HTR-8/SVneo (cell line): ENCODE measurements at places on chromosomes 2 and 18.
A peak's percentile ranks its signal among the peaks of the same experiment; 100 is the strongest.

- no peak for DNase-seq
Measured at GRCh38 chr2:103292573-103292972, 530.7 kb downstream of the TMEM182 start.

DNA sequence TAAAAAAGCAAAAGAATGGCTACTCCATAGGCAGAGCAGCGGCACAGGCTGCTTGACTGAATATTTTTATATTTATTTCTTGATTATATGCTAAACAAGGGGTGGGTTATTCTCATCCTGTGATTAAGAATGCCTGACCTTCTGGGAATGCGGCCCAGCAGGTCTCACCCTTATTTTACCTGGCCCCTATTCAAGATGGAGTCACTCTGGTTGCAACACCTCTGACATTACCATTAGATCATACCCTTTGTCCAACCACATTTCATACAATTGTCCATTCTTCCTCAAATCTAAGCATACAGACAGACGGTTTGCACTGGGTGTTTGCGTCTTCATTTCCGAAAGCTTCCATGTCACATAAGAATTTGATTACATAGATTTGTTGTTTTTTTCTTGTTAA lies 168.2 kb downstream of the GALNT1 start:
- DNase-seq: no peak

GRCh38 chr2:6574121-6574520 lies 291.6 kb downstream of the CMPK2 start:
- no peak for DNase-seq

- DNase-seq: no peak
Measured at GRCh38 chr18:48026216-48026615, 95.8 kb upstream of the SMAD2 start.

DNA sequence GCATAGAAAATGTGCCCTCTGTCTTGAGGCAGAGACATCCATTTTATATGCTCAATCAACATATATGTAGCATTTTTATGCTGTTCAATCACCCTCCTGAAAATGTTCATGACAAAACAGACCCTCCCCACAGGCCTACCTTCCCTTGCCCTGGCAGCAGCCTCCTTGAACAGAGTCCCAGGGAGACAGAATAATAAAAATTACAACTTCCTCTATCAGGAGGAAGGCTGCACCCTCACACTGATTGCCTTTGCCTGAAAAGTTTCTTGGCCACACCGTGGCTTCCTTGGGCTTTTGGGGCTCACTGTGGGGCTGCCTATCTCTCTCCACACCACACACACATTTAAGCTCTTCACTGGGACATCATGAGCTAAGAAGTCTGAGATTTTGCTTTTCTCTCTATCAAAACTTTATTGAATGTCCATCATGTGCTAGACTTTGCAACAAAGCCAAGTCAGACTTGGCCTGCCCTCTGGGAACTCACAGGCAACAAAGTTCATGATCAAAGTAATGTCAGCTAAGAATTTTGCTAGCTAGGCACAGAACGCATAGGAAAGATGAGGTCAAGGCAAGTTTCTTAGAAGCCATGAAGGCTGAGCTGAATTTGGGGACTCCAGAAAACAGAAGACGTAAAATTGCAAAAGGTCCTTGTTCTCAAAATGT lies 101.6 kb downstream of the BCL2L11 start:
- DNase-seq: no peak

- no peak for DNase-seq
Measured at GRCh38 chr2:223508372-223508771, 93.8 kb downstream of the SCG2 start.

DNA sequence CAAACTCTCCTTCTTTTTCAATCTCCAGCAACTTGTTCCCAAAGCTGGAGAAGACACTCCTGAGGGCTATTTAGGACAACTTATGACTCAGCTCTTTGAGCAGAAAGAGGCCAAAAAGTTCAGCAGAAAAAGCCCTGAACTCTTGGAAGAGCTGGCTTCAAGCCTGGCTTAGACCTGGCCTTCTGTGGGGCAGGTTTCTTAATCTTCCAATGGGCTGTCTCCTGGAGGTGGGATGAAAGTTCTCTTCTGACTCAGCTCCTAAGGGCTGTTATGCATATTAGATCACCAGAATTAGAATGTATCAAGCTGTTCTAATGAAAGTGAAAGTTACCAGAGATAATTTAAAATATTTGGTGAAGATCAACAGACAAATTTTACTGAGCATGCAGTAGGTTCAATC lies 129.4 kb downstream of the RAD51AP2 start:
- DNase-seq: no peak

- DNase-seq: no peak
Measured at GRCh38 chr2:66633631-66634030, 198.7 kb downstream of the MEIS1 start.

- no peak for DNase-seq
Measured at GRCh38 chr2:174633623-174633930, 36.0 kb upstream of the WIPF1 start.

DNA sequence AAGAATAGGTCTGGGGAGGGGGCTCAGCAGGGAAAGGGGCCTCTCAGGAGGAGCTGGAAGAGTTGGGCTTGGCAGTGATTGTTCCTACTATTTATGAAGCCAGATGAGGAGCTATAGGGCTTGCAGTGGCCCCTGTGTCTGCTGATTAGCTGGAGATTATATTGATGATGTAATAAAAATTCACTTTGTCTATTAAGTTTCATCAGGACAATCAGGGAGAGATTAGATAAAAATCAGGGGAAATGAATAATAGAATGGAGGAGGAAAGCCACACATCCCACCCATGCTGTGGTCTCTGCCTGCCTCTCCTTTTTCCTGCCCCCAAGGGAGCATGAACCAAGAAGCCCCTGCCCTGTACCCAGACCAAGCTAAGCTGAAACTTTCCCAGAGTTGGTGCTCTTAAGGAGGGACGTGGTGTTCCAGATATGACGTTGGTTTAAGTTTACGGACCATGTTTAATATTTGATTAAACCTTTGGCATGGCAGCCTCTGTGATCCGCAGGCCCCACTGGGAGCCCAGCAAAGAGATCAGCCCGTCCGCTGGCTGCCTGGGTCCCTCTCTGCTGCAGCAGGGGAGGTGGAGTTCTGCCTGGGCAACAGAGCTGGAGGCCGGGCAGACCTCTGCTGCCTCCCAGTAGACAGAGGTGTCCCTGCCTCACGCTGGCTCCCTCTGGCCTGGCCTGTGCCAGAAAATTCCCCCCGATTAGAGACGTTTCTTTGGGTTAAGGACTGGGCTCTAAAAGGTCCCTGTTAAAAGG lies 15.3 kb downstream of the CELF4 start:
- no peak for DNase-seq

DNA sequence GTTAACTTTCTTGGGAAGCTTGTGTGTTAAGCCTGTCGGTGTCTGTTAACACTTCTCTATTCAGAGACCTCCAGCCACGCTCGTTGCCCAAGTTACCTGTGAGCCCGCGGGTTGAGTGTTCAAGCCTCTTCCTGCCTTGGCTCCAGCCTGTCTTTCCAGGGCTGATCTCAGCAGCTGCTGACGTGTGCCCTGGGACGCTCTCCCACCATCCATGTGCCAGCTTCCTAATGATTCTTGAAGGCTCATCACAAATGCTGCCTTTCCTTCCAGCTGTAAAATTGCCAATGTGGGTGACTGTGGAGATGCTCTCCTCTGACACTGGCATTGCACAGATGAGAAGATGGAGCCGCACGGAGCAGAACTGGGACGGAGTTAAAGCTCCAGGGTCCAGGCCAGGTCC lies 6.1 kb downstream of the RNF144A start:
- no peak for DNase-seq

- DNase-seq: no peak
Measured at GRCh38 chr18:11862468-11863137, 11.4 kb downstream of the CHMP1B start.

GRCh38 chr2:70855667-70856066 lies 20.1 kb upstream of the CD207 start:
- DNase-seq: no peak

GRCh38 chr2:236298924-236299475 lies 34.8 kb upstream of the ASB18 start:
- no peak for DNase-seq

DNA sequence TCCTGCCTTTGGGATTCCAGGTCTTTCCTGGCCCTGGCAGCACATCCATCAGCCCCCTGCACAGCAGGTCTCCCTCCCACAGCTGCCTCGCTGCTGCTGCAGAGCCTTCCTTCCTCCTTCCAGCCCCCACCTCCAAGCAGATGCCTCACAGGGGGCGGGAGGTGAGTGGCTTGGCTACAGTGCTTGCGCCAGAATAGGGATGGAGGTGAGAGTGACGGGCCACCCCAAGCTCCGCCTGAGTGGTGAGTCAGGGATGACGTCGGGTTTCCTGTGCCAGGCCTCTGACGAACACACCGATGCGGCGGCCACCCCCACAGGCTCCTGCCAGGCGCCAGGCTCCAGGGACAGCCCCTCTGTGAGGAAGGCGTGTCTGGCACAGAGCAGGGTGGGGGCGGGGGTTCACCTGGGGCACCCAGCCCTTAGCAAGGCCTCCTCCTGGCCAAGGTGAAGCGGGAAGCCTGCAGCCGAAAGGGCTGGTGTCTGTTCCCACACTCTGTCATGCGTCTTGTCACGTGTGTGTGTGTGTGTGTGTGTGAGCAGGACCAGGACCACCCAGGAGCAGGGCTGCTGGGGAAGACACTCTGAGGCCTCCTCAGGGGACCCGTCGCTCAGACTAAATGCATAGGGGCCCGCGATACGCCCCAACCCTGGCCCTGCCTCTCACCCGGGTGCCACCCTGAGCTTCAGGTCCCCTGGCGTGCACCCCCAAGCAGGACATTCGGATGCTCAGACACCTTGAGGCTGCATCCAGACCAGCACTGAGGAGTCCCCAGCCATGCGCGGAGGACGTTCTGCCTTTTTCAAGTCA lies 3.4 kb upstream of the DUSP2 start:
- peak; percentile 95 for DNase-seq

- DNase-seq: no peak
Measured at GRCh38 chr2:109422758-109423500, 190.8 kb downstream of the SEPTIN10 start.

DNA sequence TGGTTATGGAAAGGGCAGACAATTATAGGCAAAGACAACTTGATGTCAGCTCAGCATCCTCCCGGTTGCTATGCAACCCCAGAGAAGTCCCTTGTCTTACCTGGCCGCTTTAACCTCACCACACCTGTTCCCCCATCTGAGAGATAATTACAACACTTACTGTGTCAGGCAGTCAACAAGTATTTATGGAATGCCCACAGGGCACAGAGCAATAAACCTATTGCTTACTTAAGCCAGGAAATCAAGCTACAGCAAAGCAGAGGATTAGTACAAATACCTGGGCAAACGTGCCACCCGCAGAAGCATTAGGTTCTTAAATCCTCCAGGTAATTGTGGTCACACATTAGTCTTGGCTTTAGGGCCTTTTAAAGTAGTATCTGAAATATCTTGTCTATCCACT lies 320.4 kb upstream of the REV1 start:
- no peak for DNase-seq

- DNase-seq: peak; percentile 56
Measured at GRCh38 chr18:2570772-2571199, 519 bp downstream of the METTL4 start.

DNA sequence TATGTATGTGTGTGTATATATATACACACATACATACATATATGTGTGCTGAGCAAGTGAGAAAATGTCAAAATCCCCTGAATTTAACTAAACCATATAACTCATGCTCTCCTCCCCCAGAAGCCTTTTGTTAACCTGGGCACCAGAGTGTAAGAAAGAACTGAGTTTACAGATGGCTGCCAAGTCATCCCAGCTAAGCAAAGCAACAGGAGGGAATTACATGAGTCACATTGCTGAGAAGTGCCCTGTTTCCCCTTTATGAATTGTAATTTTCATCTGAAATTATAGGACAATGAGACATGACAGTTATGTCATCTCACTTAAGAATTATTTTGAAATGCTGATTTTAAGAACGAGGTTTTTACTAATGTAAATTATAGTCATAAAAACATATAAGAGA lies 29.9 kb downstream of the SCN7A start:
- no peak for DNase-seq

DNA sequence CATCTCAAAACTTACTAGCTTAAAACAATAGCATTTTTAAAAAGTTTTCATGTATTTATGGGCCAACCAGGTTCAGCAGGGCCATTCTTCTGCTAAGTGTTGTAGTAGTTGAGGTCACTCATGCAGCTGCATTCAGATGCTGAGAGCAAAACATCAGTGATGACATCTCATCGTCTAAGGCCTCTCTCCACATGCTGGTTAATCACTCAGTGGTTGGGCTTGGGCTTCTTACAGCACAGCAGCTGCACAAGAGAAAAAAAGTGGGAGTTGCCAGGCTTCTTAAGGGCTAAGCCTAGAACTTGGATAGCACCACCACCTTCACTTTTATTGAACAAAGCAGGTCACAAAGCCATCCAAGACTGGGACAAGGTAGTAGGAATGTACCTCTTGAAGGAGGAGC lies 190.3 kb downstream of the IRS1 start:
- DNase-seq: no peak

DNA sequence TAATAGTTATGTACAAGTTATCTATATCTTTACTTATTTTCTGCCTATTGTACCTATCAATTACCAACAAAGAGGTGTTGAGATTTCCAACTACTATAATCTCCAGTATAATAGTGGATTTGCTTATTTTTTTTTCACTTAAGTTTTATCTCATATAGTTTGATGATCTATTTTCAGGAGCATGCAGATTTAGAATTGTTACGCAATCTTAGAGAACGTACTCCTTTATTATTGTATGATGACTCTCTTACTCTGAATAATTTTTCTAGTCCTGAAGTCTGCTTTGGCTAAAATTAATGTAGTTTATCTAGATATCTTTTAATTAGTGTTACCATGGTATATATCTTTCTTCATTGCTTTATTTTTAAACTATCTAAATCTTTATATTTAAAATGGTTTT lies 205.2 kb downstream of the SCG2 start:
- DNase-seq: no peak

DNA sequence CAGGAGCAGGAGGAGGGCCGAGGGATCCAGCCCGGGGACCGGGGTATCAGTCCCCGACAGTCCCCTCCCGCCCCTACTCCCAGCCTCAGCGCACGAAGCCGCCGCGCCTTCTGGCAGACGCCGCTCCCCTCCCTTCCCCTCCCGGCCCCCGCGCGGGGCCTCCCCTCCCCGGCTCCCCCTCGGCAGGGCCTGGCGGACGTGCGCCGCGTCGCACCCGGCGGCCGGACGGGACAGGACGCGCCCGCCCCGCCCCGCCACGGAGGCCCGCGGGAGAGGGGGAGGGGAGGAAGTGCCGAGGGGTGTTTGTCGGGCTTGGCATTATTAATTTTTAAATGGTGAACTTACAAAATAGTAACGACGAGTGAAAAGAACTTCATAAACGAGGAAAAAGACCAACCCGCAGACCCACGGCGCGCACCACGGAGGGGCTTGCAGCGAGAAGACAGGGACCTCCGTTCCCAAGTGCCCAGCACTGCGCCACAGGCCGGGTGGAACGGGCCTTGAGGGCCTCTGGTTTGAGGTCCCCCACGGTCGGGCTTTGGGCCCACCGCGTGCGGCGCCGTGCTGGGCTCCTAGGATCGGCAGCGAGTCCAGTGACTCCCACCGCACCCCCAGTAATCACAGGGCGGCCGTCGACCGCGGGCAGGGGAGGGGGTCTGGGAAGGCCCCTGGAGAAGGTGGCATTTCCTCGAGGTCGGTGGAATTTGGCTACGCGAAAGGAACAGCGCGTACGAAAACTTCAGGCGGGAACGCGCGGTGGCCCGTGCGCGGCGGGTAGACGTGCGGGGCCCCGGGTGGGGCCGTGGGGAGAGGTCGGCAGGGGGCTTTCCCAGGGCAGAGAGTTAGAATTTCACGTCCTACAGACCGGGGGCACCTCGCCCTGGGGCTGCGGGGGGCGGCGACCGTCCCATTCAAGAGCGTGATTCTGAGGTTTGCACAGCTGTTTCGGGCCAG lies 954 bp upstream of the CTDSP1 start:
- no peak for DNase-seq
